Jurkat, Clone E6-1 (cell line): ENCODE measurements at places on chromosomes 4 and X.
A peak's percentile ranks its signal among the peaks of the same experiment; 100 is the strongest.

GRCh38 chr4:31370866-31371465 is 650.8 kb downstream of the PCDH7 start:
- peak; percentile 69 for DNase-seq

GRCh38 chr4:120355881-120356280 is 289.2 kb upstream of the MAD2L1 start:
- DNase-seq, result no peak

GRCh38 chr4:56128213-56128612 is 179.5 kb downstream of the CEP135 start:
- DNase-seq, result no peak

- DNase-seq, result peak; percentile 32
Observed at GRCh38 chrX:107537815-107538214, 88.4 kb downstream of the FRMPD3 start.

- no peak for DNase-seq
Observed at GRCh38 chrX:64885850-64886249, 90.4 kb downstream of the ZC4H2 start.

GRCh38 chrX:9622128-9622527 is 143.5 kb downstream of the GPR143 start:
- DNase-seq, result no peak

DNA sequence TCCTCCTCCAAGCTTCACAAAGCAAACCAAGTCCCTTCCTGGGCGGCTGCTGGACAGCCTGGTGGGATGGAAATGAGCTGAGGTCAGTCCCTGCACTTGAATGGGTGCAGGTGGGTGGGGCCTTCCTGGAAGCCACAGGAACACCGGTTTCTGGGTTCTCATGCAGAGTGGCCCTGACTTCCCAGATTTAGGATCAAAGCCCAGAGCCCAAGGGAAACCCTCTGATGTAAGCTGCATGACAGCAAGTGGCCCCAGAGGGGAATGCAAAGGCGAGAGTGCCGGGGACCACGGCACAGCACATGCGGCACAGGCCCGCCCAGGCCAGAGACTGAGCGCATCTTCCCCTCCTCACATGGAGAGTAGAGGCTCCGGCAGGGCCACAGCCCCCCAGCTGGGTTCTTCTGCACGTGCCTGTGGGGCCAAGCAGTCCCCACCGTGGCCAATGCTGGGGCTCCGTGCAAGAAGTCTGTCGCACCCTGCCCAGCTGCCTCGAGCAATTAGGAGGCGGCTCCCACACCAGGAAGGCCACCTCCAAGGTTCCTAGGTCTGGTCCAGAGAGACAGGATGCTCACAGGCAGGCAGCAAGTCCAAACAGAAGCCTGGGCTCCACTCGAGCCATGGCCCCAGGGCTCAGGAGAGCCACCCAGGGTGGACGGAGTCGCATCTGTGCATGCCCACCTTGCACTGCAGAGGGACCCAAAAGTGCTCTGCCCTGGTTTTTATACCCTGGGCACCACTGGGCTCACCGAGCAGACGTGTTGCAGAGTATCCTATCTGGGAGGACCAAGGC is 83.0 kb downstream of the HTRA3 start:
- DNase-seq, result no peak

DNA sequence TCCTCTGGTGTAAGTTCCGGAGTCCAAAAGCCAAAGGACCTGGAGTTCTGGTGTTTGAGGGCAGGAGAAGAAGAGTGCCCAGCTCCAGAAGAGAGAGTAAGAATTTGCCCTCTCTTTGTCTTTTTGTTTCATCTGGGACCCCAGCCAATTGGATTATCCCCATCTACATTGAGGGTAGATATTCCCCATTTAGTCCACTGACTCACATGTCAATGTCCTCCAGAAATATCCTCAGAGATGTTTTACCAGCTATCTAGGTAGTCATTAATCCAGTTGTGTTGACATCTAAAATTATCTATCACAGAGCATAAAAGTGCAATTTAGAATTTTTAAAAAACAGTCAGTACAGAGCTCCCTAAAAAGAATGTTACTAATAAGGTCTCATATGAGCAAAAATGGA is 132.9 kb upstream of the TMEM47 start:
- DNase-seq, result no peak

- no peak for DNase-seq
Observed at GRCh38 chr4:153759407-153760316, at the start of gene RNF175. RNF175 (minus strand) TSS chr4:153760024; CDS start chr4:153759862, 162 bp downstream.

GRCh38 chr4:118881512-118882146 is 7.0 kb upstream of the SYNPO2 start:
- no peak for DNase-seq

DNA sequence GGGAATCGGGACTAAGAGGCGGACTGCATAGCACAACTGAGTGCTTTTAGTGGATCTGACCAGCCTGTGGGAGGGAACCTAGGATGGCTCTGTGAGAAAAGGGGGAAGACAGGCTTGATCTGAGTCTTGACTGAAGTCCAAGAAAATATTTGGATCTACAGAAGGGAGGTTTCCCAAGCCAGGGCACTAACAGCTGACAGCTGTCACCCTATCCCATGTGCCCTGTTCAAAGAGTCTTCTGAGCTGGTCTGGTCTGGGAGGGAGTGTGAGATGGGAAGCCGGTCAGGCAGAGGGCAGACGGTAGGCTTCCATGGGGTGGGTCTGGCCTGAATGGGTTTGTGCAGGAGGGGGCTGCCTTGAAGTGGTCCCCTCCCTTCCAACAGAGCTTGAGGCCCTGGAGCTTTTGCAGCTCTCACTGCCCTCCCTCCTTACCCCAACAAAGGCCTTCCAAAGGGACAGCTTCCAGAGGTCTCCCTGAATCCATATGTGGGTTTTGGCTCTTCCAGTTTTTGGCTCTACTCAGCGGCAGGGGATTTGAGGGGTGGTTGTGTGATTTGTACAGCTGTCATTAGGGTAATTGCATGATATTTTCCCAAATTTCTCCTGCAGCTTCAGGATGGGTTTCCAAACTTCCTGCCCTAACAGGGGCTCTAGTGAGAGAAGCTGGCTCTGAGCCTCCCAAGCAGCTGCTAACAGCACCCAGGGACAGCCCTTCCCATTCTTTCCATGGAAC is 643.7 kb downstream of the BCOR start:
- no peak for DNase-seq

- DNase-seq, result no peak
Observed at GRCh38 chr4:123649250-123649644, 252.7 kb downstream of the SPRY1 start.

DNA sequence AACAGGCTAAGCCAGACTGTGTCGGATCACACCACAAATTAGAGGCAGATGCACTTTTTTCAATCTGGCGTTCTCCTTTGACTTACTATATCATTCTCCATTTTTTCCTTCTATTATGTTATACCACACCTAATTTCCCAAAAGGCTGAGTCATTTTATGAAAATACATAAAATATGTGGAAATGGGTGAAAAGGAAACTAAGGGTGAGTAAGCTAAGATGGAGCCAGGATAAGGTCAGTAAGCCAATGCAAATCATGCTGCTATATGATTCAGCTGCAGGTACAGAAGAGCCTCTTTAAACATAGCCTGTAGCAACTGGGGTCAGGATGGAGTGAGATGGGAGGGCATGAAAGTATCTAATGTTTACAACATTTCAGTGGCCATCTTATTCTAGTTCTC is 94.0 kb upstream of the TEX13A start:
- no peak for DNase-seq

- DNase-seq, result no peak
Observed at GRCh38 chrX:107845625-107846024, 20.0 kb downstream of the MID2 start.

- peak; percentile 17 for DNase-seq
Observed at GRCh38 chr4:17552427-17552826, 24.6 kb upstream of the LAP3 start.

DNA sequence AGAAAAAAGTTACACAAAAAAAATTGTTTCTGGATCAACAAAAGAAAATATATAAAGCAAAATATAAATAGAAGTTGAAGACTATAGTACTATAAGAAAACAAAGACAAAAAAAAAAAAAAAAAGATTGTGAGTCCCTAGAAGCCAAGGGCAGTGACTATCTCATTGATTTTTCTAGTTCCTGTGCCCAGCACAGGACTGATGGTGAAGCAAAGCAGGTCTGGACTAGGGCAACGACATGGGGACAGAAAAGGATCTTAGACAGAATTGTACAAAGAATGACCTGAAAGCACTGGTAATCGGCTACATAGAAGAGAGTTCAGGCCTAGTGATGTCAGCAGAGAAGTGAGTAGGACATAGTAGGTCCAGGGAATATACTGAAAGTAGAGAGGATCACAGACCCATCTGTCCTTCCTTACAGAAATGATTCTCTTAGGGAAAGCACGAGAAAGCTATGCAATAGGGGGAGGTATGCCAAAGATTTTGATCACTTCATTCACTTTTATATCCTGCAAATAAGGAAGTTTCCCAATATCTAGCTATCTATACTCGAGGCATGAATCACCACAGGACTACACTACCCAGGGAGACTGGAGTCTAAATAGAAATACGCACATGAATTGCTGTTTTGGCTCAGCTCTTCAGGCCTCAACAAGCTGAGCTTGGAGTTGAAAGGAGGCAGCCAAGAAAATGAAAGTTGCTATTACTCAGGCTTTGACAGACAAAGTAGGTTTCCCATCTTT is 230.9 kb upstream of the GPC4 start:
- DNase-seq, result no peak

GRCh38 chrX:138754861-138755260 is 43.3 kb upstream of the FGF13 start:
- DNase-seq, result no peak

DNA sequence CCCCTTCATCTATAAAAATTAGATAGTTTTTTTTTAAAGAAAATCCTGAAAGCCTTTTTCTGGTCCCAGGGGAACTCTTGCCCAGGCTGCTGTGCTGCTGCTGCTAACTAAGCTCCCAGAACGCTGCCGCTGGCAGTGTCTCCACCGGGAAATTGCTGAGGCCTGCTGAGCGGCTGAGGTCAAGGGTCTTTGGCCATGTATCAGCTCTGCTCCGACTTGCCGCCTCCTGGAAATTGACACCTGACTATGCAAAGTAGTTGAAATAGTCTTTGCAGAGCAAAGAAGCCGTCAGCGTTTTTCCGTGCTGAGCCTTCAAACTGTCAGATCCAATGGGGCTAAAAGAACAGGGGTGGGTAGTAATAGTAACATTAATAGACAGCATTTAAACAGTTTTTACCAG is 839 bp downstream of the QDPR start:
- no peak for DNase-seq

DNA sequence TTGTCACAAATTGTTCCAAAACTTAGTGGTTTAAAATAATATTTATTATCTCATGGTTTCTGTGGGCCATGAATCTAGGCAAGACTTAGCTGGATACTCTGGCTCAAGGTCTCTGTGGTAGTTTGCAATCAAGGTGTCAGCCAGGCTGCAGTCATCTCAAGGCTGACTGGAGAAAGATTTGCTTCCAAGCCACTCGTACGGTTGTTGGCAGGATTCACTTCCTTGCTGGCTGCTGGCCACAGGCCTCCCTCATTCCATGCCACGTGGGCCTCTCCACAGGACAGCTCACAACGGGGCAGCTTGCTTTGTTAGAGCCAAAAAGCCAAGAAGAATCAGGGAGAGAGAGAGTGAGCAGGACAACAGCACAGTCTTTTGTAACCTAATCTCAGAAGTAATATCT is 101.4 kb downstream of the WWC2 start:
- DNase-seq, result no peak

DNA sequence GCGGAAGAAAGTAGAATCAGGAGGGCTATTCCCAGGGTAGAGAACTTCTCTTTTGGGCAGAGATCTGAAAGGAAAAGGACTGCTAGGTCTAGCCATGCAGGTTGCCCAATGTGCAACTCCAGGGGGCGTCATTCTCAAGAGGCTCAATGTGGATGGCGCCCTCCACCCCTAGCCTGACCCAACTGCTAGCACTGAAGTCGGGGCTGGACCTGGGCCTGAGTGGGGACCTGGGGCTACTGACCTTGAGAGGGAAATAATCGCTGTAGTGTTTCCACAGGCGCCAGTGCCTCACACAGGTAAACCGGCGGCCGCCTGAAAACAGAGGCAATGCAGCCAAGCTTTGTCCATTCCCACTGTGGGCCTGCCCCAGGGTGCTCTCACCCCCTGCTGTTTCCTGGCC is 6.1 kb downstream of the AWAT2 start:
- DNase-seq, result no peak

GRCh38 chr4:80507507-80507906 is 172.0 kb downstream of the CFAP299 start:
- DNase-seq, result no peak

GRCh38 chr4:140372751-140373327 is 607 bp upstream of the SCOC start:
- DNase-seq, result peak; percentile 47

GRCh38 chrX:13689741-13690211 is 848 bp downstream of the RAB9A start:
- DNase-seq, result no peak

GRCh38 chr4:2795893-2796848 is 3.3 kb downstream of the SH3BP2 start:
- no peak for DNase-seq

DNA sequence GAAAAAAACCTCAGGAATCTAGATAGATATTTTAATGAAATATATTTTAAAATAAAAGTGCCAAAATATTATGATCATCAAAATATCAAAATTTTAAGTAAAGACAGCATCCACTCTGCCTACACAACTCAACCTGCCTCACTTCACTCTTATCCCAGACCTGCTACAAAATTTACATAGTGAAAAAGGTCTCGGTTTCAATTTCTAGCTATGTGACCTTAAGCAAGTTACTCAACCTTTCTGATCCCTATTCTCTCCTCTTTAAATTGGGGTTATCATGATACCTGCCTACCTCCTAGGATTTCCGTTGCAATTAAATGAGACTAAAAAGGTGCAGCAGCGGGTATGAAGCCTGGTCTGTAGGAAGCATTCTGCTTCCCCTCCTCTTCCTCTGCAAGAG is 72.9 kb downstream of the FAM114A1 start:
- DNase-seq, result no peak

DNA sequence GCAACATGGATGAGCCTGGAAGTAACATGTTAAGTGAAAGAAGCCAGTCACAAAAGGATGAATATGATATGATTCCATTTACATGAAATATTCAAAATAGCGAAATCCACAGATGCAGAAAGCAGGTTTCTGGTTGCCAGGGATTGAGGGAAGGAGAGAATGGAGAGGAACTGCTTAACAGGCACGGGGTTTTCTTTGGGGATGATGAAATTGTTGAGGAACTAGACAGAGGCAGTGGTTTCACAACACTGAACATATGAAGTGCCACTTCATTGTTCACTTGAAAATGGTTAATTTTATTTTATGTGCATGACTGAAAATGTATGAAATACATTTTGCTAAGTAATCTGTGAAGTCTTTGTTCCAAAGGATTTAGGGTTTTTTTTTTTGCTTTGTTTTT is 182.5 kb upstream of the TBL1X start:
- DNase-seq, result no peak

GRCh38 chr4:7790999-7791398 is 148.7 kb downstream of the AFAP1 start:
- no peak for DNase-seq
